ENCODE measurements at places on chromosomes 13 and 19. TPM values are rescaled to one million over a fixed set of nuclear protein-coding genes. Genes with fewer than 3 reads are reported as not detected.

Gene RSPH6A
- 0.50 TPM for total RNA-seq

Gene SLITRK1
- total RNA-seq = not detected

Gene PDS5B
- 37.0 TPM for total RNA-seq

Gene RNF225
- total RNA-seq = 0.62 TPM

Gene SIAH3
- not detected for total RNA-seq

Gene PRR36
- 4.2 TPM for total RNA-seq

Gene THSD8
- 0.91 TPM for total RNA-seq

Gene TCF3
- 91.5 TPM for total RNA-seq

Gene HRC
- total RNA-seq = 3.8 TPM

Gene OR10H3
- not detected for total RNA-seq

Gene DCLK1
- total RNA-seq = 3.9 TPM

Gene POU2F2
- 17.4 TPM for total RNA-seq

Gene GJA3
- 5.2 TPM for total RNA-seq

Gene ZNF557
- 12.2 TPM for total RNA-seq

Gene F7
- total RNA-seq = not detected

Gene CFD
- total RNA-seq = 167 TPM

Gene RAB3A
- total RNA-seq = 6.0 TPM

Gene TMTC4
- 22.4 TPM for total RNA-seq

Gene MBD3L3
- not detected for total RNA-seq

Gene LRRC25
- 1.6 TPM for total RNA-seq

Gene OLFM2
- total RNA-seq = 10.6 TPM

Gene RUBCNL
- total RNA-seq = 9.9 TPM

Gene EDDM13
- not detected for total RNA-seq

Gene FFAR3
- 1.6 TPM for total RNA-seq

Gene LENG9
- total RNA-seq = 22.2 TPM

Gene TTC9B
- not detected for total RNA-seq

Gene PRODH2
- not detected for total RNA-seq

Gene GJB2
- 1.5 TPM for total RNA-seq

Gene PEG3
- total RNA-seq = 6.1 TPM

Gene C19orf47
- total RNA-seq = 20.8 TPM

Gene METTL21C
- total RNA-seq = not detected

Gene KIR2DL1
- total RNA-seq = not detected

Gene AMER2
- total RNA-seq = 0.18 TPM
